Suppressor macrophage treated with lipopolysaccharide for 4 hours (primary cell): ENCODE measurements at places on chromosomes 1 and 21.

DNA sequence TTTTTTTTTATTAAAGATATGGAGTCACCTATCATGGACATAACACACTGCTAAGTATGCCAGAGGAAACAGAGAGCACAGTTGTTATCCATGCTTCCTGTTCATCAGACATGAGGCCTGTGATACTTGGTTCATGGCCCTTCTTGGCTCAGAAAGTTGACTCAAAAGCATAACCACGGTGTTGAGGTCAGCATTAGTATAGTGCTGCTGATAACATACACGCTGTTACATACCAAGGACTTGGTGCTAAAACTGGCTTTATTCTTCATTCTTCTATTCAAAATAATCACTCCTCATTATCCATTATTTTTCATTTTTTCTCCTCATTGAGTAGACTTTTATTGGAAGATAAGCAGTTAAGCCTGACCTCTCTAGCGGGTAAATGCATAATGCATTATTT, 464.1 kb downstream of the ADGRL2 start:
- DNase-seq, result no peak

DNA sequence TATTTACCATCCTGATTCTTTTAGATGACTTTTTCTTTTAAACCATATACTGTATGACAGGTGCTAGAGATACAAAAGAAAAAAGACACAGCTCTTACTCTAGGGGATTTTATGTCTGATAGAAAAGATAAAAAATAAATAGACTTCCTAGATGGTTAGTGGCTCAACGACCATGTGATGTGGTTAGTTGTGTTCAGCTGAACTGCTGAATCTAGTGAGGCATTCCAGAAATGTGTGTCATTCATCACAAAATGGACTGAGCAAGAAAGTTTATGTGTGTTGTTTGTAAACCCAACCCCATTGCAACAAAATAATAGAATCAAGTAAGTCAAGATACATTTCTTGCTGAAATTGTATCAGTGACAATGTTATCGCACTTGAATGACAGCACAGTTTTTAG, 205.8 kb upstream of the LYPLAL1 start:
- DNase-seq, result no peak

- no peak for DNase-seq
Observed at GRCh38 chr1:242211254-242212022, 212.5 kb upstream of the MAP1LC3C start.

- no peak for DNase-seq
Observed at GRCh38 chr1:243977094-243977493, 74.0 kb upstream of the ZBTB18 start.

DNA sequence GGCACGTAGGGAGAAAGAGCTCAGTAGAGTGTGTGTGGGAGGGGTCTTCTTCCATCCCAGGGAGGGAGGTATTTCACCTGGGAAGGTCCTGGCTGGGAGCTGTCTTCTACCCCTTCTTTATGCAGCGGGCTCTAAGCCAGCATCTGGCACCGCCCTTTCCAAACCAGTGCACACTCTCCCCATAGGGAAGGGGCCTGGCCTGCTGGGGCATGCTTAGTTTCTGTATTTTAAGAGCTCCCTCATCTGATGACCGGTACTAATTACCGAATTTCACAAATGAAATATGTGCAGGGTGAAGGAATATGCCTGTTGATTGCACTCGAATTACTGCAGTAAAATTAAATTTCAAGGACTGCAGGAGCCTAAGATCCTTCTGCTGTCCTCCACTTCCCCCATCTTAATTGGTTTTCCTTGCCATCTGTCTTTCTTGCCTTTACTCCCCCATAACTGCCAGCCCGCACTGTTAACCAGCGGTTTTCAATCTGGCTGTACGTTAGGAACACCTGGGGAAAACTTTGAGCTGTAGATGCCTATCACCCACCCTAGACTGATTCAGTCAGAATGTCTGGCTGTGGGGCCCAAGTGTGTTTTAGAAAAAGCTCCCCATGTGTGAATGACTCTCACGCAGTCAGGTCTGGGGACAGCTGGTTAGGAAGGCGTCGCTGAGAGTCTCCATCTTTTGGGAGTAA, 20.1 kb downstream of the GALNT2 start:
- no peak for DNase-seq

GRCh38 chr1:30328401-30329262, 394.8 kb downstream of the MATN1 start:
- no peak for DNase-seq

- no peak for DNase-seq
Observed at GRCh38 chr1:228373681-228374571, 32.7 kb downstream of the TRIM11 start.

GRCh38 chr1:226985239-226985838, 45.2 kb downstream of the COQ8A start:
- no peak for DNase-seq

- peak; percentile 88 for DNase-seq
Observed at GRCh38 chr1:186819126-186819525, 9.6 kb upstream of the PLA2G4A start.
